ENCODE measurements at places on chromosomes 4 and X.
A peak's percentile ranks its signal among the peaks of the same experiment; 100 is the strongest.

DNA sequence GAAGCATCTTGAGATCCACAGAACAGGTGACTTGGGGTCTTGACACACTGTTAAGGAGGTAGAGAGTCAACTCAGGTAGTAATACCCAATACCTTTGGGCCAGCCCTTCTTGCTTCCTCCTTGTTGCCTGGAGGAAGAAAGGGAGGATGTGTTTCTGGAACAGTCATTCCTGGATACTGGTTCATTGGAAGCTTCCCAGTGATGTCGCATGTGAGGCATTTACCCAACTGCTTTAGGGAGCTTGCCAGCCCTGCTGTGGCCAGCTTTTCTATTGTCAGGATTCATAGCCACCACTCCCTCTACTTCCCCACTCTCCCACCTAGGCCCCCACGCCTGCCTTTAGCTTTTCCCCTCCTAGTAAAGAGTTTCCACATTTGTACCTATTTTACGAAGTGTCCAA is 310.3 kb upstream of the PRPS2 start:
- no peak for DNase-seq

- no peak for DNase-seq
These were observed 2.2 kb downstream of the FAT4 start for GRCh38 chr4:125316791-125317524.

DNA sequence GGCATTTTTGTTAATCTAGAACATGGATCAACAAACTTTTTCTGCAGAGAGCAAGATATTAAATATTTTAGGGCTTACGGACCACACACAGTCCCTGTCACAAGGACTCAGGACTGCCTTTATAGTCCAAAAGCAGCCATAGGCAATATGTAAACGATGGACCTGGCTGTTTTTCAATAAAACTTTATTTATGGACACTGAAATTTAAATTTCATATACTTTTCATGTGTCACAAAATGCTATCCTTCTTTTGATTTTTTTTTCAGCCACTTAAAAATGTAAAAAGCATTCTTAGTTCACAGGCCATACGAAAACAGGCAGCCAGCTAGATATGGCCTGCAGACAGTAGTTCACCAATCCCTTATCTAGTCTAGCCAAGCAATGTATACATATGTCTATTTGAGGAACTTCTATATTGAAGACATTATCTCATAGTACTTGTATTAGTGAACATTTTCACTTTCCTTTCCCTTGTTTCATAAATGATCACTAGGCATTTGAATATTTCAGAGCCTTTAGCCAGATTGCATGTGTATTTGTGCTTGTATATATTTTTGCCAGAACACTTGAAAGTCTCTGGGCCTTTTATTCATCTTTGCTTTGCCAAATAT is 350.9 kb downstream of the RPA4 start:
- no peak for DNase-seq

- DNase-seq: no peak
These were observed 15.8 kb downstream of the CAMK2D start for GRCh38 chr4:113745711-113746110.

GRCh38 chrX:134545510-134545909 is 85.5 kb downstream of the HPRT1 start:
- no peak for DNase-seq

- DNase-seq: no peak
These were observed 186.0 kb upstream of the WDFY3 start for GRCh38 chr4:85152480-85152879.

DNA sequence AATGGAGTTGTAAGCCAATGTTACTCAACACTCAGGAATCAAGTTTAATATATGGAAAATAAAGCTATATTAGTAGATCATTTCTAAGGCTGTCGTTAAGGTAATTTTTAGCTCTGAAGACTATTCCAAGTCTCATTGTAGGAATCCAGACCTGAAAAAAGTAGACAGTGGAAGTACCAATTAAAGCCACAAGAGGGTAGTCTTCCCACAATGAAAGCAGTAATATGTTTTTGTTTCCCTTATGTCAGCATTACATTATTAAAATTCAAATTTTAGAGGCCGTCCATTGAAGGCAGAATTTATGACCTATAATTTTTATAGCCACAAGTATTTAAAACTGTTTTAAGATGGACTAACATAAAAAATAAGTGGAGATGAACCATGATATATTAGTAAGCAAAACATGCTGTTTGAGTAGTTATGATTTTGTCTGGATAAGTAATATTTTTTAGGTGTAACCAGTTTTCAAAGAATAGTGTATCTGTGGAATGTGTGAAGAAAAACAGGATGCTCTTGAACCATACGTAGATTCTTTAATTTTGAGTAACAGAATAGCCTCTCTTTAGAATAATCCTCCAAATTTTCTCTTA is 372.6 kb upstream of the TECRL start:
- peak; percentile 10 for DNase-seq

GRCh38 chr4:107757864-107758476 is 37.9 kb upstream of the PAPSS1 start:
- DNase-seq: peak; percentile 33

GRCh38 chrX:9335251-9335650 is 129.6 kb upstream of the TBL1X start:
- no peak for DNase-seq

DNA sequence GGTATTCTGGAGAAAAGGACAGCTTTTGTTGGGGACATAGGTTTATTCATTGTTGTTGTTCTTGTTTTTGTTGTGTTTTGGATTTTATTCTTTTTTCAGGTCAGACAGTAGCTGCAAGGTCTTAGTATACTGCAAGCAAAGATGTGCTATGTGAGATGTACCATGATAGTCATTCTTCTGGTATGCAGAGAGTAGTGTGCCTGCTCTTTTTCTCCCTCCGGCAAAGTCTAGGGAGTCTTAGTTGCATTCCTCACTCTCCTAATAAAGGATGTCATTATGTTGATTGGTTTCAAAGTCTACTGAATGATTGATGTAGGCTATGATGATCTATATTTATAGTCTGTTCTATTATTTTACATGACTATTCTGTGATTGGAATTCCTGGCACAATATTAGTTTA is 119.9 kb upstream of the POF1B start:
- DNase-seq: no peak

DNA sequence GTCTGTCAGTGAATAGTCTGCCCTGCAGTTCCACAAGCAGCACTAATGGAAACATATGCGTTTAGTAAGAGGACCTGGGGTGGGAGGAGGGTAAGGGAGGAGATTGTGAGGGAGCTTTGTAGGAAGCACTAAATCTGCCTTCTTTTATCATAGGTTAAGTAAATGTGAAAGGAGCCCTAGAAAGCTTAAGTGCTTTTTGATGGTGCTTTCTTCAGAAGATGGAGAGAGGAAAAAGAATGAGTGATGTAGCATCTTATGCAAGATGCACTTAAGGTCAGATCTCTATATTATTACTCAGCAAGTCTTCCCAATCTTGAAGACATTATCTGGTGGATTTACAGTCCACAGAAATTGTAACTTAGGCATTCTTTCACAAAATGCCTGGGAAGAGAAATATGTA is 322.7 kb downstream of the PDHA2 start:
- DNase-seq: no peak

DNA sequence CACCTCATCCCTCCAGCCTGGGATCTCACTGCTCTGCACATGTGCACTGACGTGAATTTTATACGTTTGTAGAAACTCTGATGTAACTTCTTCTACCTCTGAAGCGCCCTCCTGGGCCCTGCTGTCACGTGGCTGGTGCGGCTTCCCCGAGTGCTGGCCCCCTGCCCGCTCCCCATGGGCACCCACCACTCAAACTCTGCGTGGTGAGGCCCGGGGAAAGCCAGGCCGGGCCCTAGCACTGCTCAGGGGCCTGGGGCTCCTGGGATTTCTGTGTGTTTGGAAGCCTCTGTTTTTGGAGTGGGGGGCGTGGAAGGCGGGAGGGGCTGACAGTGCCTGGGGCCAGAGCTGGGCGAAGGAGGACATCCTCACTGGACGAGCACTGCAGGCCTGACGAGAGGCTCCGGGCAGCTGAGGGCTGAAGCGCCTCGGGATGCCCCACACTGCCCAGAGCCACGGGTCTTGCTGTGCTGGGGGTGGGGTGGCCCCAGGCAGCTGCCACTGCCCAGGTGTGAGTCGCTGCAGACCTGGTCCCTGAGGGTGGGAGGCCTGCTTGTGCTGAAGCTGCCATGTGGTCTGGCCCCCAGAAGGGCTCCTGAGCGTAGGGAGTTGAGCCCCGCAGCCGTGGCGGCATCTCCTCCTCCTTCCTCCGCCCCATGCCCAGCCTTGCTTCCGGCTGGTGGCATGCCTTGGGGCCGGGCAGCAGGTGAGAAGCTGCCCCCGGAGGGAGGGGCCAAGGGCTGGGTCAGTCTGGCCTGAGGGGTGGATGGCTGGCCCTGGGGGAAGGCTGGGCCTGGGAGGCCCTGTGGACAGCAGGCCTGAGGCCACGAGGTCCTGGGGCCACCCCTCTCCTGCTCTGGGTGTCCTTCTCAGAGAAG is 7.7 kb downstream of the NAT8L start:
- DNase-seq: no peak

DNA sequence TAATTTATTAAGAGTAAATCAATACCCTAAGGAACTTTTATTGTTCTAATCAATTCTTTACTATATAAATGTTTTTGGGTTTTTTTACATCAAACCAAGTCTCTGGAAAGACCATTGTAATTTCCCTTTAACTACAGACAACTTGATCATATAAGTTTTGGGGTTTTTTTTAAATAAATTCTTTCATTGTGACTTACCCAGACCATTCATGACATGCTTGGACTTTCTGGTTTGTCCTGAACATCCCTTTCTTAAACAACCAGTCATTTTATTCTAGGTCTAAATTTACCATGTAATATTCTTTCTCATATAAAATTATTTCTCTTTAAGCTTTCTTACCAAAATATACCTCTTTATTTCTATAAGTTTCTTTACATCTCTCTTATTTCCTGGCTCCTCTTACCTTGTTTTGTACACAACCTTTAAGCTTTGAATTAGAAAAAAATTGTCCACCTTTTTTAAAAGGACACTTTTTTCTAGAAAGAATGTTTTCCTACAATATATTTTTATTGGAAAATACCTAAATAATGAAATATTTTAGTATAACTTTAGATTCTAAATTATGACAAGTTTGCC is 8.4 kb downstream of the CNGA1 start:
- DNase-seq: no peak

- DNase-seq: no peak
These were observed 84.3 kb upstream of the WDR1 start for GRCh38 chr4:10200869-10201268.

DNA sequence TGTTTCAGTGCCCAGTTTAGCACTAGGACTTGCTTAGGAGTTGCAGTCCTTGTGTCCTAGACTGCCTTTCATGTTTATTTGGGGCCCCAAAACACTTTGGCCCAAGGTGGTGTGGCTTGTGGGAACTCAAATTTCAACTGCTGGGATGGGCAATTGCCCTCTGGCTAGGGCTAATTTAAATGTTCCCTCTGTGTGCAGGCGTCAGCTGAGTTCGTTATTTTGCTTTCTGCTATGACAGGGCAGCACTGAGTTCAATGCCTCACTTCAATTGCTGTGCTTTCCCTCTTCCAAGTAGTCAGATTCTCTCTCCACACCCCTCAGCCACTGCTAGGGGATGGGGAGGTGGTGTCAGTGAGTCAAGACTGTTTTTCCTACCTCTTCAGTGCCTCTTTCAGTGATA is 51.1 kb downstream of the ITIH6 start:
- no peak for DNase-seq

DNA sequence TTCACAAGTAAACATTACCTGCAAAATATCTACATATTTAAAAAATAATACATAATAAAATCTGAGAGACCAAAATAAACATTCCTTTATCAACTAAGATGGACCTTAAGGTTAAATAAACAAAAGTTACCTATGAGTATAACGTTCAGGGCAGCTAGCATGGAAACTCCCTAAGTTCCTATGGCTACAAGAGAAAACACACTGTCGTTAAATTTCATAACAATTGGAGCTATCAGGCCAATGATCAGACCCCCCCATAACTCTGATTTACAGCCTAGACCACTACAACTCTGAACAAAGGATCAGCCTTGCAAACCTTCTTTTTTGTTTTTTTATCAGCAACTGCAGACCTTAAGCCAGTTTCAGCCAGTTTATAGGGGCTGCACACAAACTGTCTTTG is 1418.4 kb downstream of the PCDH18 start:
- no peak for DNase-seq

DNA sequence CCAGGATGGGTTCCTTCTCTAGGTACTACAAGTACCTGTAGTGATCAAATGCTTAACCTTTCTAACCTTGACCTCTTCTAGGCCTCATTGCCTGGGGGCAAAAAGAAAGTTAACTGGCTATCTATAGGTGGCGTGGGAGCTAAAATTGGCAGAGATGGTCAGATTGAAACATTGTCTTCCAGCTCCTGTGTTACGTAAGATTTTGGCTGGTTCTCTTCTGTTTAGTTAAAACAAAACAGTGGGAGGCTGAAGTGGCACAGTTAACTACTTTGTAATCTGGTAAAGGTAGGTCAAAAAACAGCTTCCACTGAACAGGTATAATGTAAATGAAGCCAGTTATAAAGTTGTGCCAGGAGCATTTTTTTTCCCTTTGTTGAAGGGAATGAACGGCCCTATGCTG is 115.2 kb downstream of the MBNL3 start:
- no peak for DNase-seq

- peak; percentile 48 for DNase-seq
These were observed 29.0 kb downstream of the NOP14 start for GRCh38 chr4:2934077-2934812.

DNA sequence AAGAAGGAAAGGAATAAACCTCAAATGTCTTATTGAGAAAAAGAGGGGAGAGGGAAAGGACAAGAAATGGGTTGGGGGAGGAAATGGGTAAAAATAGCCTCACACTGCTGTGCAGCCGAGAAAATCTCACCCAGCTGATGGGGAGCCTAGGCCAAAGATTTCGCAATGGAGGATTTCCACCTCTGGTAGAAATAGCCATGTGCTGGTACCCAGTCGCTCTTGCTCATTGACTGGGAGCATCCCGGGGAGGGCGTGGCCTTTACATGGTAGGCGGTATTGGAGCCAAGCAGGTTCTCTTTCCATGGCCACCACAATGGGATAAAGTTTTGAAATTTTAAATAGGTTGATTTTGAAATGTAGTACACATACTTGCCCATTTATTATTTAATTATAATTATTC is 255.1 kb upstream of the LDB2 start:
- DNase-seq: no peak

- no peak for DNase-seq
These were observed 35.2 kb upstream of the DDX60 start for GRCh38 chr4:168353746-168354145.

DNA sequence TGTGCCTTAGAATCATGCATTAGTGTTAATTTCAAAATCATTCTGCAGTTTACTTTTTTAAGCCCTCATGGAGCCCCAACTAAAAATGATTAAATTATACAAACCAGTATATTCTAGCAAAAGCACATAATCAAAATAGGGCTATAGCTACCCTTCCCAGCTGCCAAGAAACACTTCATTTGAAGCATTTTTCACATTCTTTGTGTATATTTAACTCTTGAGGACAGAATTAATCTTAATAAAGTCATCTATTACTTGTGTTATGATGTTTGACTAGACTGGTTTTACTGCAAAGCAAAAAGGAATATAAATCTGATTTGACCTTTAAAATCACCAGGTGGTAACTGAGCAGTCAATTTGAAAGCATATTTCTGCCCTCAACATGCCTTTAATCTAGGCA is 145.1 kb downstream of the PRDM5 start:
- DNase-seq: no peak

- no peak for DNase-seq
These were observed 78.9 kb upstream of the RXFP1 start for GRCh38 chr4:158442736-158443135.

- no peak for DNase-seq
These were observed 217.7 kb upstream of the CENPE start for GRCh38 chr4:103415801-103416200.

- no peak for DNase-seq
These were observed 39.5 kb downstream of the FHDC1 start for GRCh38 chr4:152975380-152976211.

- no peak for DNase-seq
These were observed 914.2 kb upstream of the LCORL start for GRCh38 chr4:18935659-18936345.
